ENCODE measurements at places on chromosomes 13 and 19. TPM values are rescaled to one million over a fixed set of nuclear protein-coding genes. Genes with fewer than 3 reads are reported as not detected.

C1QTNF9 gene
- 0.15 TPM for total RNA-seq

RNF113B gene
- not detected for total RNA-seq

ANKRD24 gene
- 1.3 TPM for total RNA-seq

LRRC4B gene
- total RNA-seq = 1.2 TPM

ZNF575 gene
- 5.7 TPM for total RNA-seq

ATXN8OS gene
- total RNA-seq = not detected

MATK gene
- 0.53 TPM for total RNA-seq

PSG11 gene
- total RNA-seq = not detected

KLF1 gene
- not detected for total RNA-seq

TMEM150B gene
- total RNA-seq = 0.50 TPM

- no peak overlapping the region for H3K4me3 ChIP-seq
- no peaks in the 10 kb centered on the region for H3K4me1 ChIP-seq
- no peak for DNase-seq
- no peak overlapping the region for H3K27ac ChIP-seq
- no peaks in the 10 kb centered on the region for H3K27me3 ChIP-seq
Measured at GRCh38 chr13:72530471-72530870, 197.0 kb downstream of the MZT1 start.

GRCh38 chr19:861756-862580 lies 2.5 kb downstream of the CFD start:
- H3K4me3 ChIP-seq = no peak overlapping the region
- DNase-seq = peak; percentile 62
- peaks cover 4% of the 10 kb centered on the region for H3K27me3 ChIP-seq
- no peak overlapping the region for H3K27ac ChIP-seq
- H3K36me3 ChIP-seq = no peaks in the 10 kb centered on the region
- peaks cover 9% of the 10 kb centered on the region for H3K4me1 ChIP-seq

DNA sequence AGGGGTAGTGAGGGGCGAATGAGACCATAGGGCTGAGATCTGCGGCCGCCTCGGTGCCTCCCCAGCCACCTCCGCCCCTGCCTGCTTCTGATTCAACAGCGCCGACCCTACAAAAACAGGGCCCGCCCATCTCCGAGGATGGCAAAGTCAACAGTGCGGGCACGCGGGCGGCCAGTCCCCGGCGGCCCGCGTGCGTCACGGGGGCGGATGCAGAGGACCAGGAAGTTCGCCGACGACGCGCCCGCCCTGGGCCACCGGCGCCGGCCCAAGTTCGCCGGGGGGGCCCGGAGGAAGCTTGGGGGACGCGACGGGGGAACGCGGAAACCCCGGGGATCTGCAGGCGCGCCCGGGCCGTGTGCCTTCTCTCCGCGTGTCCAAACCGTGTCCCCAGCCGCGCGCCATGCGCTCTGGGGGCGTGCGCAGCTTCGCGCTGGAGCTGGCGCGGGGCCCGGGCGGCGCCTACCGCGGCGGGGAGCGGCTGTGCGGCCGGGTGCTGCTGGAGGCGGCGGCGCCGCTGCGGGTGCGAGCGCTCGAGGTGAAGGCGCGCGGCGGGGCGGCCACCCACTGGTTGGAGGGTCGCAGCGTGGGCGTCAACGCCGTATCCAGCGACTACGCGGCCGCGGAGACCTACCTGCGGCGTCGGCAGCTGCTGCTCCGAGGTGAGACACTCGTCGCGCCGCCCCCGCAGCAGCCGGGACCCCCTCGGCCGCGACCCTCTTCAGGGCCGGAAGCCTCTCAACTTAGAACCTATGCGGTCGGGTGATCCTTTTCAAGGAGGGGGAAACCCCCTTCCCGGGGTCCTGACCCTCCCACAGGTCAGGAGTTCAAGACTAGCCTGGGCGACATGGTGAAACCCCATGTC lies 6.8 kb upstream of the ARRDC2 start:
- H3K4me3 ChIP-seq = peak overlapping the region; percentile 74
- peaks cover 5% of the 10 kb centered on the region for H3K4me1 ChIP-seq
- H3K36me3 ChIP-seq = no peaks in the 10 kb centered on the region
- peak; percentile 78 for DNase-seq
- peak overlapping the region; percentile 57 for H3K27ac ChIP-seq

DNA sequence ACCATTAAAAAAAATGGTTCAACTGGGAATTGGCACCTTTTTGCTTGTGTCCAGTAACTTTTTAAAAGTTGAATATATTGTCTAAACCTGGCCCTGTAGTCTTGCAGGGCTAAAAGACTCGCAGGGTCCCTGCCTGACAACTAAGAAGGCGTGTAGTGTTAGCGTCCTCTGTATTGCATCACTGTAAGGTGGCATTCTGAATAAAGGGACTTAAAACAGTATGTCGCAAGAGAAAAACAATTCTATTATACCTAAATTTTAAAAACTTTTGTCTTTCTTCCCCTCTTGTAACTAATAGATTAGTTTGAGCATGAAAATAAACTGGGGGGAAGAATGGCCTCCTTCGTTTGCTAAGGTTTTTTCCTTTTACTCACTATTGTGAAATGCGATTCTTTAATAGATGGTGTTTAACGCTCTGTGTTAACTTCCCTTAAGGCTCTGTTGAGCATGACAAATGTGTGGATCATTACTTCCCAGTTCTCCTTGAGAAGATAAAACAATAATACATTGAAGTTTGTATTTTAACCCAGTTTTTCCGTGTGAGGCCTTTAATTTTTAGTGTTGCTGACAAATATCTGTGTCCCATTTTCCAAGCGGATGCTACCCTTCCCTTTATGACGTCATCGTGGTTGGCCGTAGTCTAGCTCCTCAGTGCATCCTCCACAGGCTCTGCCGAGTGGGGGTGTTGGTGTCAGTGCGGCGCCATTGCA lies 134.6 kb downstream of the KATNAL1 start:
- no peak for DNase-seq
- no peaks in the 10 kb centered on the region for H3K4me1 ChIP-seq
- no peak overlapping the region for H3K4me3 ChIP-seq
- no peaks in the 10 kb centered on the region for H3K27me3 ChIP-seq
- no peaks in the 10 kb centered on the region for H3K36me3 ChIP-seq
- H3K27ac ChIP-seq = no peak overlapping the region

DNA sequence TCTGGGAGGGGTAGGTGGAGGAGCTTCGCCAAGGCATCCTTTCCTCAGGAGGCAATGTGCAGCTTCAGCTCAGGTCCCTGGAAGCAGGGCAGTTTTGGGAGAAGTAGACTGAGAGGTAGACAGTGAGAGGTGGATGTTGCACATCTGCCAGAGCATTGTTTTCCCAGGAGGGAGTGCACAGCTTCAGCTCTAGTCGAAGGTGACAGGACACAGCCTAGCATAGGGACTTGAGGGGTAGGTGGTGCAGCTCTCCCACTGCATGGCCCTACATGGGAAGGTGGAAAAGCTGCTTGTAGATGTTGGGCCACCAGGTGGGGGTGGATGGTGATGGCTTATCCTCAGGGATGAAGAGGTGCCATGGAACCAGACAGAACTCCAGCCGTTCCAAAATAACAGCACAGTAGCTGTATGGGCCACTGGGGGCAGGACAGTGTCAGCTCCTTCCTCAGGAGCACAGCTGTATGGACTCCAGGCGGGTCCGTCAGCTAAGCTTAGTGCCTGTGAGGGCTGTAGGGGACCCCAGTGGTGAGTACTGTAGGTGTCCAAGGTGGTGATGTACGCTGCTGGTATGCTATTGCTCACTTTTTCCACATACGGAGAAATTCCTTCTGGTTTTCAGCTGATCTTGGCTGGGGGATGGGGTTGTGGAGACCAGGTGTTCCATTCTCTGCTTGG lies 17.4 kb upstream of the ZNF543 start:
- no peaks in the 10 kb centered on the region for H3K36me3 ChIP-seq
- no peaks in the 10 kb centered on the region for H3K27me3 ChIP-seq
- H3K4me3 ChIP-seq = no peak overlapping the region
- no peak for DNase-seq

DNA sequence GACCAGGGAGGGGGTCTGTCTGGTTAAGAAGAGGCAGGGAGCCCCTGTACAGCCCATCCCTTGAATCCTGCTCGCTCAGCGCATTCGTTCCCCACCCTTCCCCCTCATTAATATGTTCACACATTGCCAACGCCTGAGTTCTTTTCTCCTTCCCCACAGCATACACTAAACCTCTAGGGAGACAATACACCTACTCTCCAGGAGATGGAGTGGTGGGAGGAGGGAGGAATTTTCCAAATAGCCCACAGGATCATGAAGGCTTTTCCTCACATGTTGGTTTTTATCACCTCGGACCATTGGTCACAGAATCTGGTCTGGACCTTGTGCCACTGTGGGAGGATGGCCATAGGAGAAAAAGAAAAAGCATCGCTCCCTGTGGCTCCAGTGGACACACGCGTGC lies 294.9 kb downstream of the SHISA2 start:
- H3K4me3 ChIP-seq = no peak overlapping the region
- no peaks in the 10 kb centered on the region for H3K36me3 ChIP-seq
- H3K4me1 ChIP-seq = no peaks in the 10 kb centered on the region

DNA sequence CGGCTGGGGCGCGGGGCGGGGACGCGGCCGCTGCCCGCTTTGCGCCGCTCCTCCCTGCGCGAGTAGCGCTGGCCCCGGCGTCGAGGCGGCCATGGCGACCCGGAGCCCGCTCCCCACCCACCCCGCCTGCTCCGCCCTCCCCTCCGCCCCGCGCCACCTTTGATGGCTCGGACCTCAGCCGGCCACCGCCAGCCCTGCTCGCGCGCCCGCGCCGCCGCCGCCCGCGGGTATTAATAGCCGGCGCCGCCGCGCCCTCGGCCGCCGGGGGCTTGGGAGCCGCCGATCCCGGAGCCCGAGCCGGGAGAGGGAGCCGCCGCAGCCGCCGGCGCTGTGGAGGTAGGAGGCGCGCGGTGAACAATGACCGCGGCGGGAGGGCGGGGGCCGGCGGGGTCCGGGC lies 261 bp downstream of the FARP1 start:
- DNase-seq = no peak
- peak overlapping the region; percentile 38 for H3K4me3 ChIP-seq
- no peak overlapping the region for H3K27ac ChIP-seq
- peaks cover 1% of the 10 kb centered on the region for H3K4me1 ChIP-seq
- no peaks in the 10 kb centered on the region for H3K36me3 ChIP-seq

DNA sequence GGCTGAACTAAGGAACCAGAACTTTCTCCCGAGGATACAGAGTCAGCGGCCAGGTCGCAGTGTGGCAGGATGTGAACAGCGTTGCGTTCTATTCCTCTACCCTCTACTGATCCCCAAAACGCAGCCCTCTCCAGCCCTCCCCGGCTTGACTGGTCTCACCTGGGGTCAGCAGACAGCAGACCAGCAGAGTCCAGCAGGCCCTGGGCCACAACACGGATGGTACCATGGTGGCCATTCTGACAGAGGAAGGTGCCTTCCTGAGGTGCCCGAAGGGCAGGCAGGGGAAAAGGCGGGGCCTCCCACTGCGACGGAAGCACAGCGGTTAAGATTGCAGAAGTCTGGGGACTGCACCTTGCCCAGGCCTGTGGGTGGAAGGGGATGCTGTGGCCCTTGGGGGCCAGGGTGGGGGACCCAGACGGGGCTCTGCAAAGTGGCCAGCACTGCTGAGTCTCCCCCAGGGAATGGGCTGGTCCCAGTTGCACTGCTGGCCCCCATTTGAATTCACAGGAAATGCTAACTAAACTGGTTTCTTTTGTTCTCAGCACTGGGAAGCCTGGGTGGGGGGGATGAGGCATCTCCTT lies at the start of gene ICAM3:
Gene ICAM3 (minus strand): TSS at position 245 of the 581 bp plus-strand sequence. CDS start 10 bp downstream, at position 235.
- no peak for DNase-seq
- peaks cover 4% of the 10 kb centered on the region for H3K4me1 ChIP-seq
- no peak within 1 kb of the TSS for H3K27ac ChIP-seq
- H3K4me3 ChIP-seq = no peak within 1 kb of the TSS

DNA sequence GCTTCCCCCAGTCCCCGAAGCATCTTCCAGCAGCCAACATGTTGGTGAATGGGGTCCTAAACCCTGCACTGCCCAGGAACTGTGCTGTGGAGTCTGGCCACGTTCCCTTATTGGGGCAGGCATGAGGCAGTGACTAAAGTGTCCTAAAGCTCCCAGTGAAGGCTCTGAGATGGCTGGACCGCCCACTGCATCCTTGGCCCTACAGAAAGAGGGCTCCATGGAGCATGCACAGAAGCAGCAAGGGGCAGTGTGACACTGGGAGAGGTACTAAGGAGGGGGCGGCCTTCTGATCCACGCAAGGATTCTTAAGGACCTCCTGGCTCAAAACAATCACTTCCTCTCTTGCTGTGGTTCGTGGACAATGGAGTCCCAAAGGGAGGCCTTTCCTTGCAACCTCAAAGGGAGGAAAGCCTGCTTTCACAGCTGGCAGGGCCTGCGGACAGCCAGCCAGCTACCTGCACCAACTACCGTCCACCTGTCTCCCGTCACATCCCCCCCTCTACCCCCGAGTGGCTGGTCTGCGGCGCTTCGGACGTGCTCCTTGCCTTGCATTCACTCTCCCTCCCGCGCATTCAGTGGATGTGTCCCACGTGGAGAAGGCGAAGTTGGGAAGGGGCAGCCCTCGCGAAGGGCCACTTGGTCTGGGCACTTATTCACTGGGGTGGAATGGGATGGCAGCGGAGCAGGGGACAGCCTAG lies 63.9 kb upstream of the STARD13 start:
- H3K27ac ChIP-seq = peak overlapping the region; percentile 56
- H3K4me1 ChIP-seq = peaks cover 5% of the 10 kb centered on the region
- no peaks in the 10 kb centered on the region for H3K36me3 ChIP-seq
- DNase-seq = no peak

- H3K36me3 ChIP-seq = no peaks in the 10 kb centered on the region
- H3K4me3 ChIP-seq = peak within 1 kb of the TSS; percentile 82
- DNase-seq = peak; percentile 94
- H3K27ac ChIP-seq = peak within 1 kb of the TSS; percentile 31
Measured at GRCh38 chr19:44051650-44052402, at the start of gene ZNF223. Gene ZNF223, plus strand, starts transcription at chr19:44052036. Its CDS starts 3,141 bp downstream, at chr19:44055177.

- no peaks in the 10 kb centered on the region for H3K27me3 ChIP-seq
- no peaks in the 10 kb centered on the region for H3K4me1 ChIP-seq
- H3K27ac ChIP-seq = no peak within 1 kb of the TSS
- no peaks in the 10 kb centered on the region for H3K36me3 ChIP-seq
- DNase-seq = no peak
Measured at GRCh38 chr19:8577247-8577646, at the start of gene MYO1F. Gene MYO1F, minus strand, starts transcription at chr19:8577442. Its CDS starts 133 bp downstream, at chr19:8577309.

GRCh38 chr19:55677572-55678028 lies 2.6 kb downstream of the EPN1 start:
- H3K4me3 ChIP-seq = no peak overlapping the region
- no peak overlapping the region for H3K27ac ChIP-seq
- H3K36me3 ChIP-seq = no peaks in the 10 kb centered on the region
- peaks cover 27% of the 10 kb centered on the region for H3K4me1 ChIP-seq
- no peaks in the 10 kb centered on the region for H3K27me3 ChIP-seq
- DNase-seq = no peak

DNA sequence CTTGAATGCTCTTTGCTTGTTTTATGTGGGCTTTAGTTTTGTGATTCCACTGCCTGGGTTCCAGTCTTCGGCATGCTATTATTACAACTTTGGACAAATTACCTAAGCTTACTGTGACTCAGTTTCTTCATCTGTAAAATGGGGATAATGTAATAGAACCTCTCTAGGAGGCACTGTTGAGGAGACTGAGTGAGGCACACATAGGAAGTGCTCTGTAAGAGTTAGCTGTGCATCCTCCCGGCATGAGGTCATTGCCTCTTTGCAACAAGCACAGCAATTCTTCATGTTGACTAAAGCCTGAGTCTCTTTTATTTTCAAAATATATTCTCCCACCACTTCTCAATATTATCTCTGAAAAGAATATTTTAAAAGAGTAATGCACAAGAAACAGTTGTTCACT lies 227.4 kb downstream of the DLEU7 start:
- H3K36me3 ChIP-seq = no peaks in the 10 kb centered on the region
- H3K27me3 ChIP-seq = no peaks in the 10 kb centered on the region
- no peak overlapping the region for H3K4me3 ChIP-seq

- no peak overlapping the region for H3K27ac ChIP-seq
- H3K4me3 ChIP-seq = no peak overlapping the region
- no peaks in the 10 kb centered on the region for H3K4me1 ChIP-seq
- no peaks in the 10 kb centered on the region for H3K36me3 ChIP-seq
Measured at GRCh38 chr13:84653915-84654534, 771.8 kb upstream of the SLITRK1 start.

Data from ovary (tissue), 10 donors.